Motor neuron (in vitro differentiated cells): ENCODE measurements at places on chromosomes 5 and 9.
A peak's percentile ranks its signal among the peaks of the same experiment; 100 is the strongest.

DNA sequence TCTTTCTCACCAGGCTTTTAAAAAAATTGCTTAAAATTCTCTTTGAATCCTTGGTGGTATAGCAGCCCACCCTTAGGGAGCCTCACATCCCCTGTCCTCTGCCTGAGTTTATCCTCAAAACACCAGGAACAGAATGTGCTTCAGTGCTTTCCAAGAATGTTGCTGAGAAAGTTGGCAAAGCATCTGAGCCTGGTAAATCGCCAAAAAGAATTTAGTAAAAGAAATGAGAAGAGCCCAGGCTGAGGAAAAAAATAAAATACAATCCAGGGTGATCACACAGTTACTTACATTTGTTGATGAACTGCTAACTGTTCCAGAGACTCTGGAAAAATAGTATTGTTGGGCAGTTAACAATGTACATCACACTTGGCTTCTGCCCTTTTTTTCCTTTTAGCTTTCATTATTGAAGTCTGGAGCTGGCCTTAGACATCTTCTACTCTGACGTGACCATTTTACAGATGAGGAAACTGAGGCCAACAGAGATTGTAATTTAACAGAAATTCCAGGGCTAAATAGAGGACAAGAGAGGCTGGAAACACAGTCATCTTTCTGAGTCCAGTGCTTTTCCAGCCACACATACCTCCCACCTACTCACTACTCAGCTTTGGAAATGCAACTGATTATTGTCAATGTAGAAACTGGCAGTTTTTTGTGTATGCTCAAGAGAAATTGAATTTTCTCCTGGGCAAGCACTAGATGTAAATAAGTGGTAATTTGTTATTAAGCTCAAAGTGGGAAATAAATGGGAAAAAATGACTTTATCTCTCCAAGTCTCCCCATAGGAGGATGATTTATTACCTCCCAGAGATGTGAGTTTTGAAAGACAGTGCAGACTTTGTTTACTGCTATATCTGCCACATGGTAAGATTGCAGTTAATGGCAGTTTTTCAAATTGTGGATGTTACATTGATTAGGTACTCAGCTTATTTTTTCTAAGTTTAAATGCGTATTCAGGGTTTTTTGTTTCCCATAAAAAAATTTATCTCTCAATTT lies 86.7 kb upstream of the ALDH1A1 start:
- no peak for ATAC-seq

DNA sequence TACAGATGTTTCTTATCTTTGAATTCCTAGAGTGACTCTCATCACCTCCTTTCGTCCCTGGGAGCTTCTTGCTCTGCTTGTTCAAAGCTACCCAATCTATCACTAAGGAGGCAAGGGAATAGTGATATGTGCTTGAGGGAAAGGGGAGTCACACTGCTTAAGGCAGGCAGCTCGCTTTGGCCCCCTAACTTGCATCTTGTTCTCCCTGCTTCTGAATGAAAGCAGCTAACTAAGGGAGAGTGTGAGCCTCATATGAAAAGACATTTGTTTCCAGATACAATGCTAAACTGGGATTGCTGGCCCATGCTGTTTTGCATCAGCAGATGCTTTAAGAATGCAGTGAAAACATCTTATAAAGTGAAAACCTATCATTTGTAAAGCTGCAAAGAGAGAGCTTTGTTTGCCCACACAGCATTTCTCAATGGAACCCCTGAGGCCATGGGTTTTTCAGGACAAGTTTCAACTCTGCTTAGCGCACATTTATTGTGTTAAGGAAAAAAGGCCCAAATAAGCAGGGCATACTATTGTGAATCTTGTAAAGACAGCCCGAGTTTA lies 367.9 kb upstream of the ADAMTSL1 start:
- ATAC-seq, result peak; percentile 35

DNA sequence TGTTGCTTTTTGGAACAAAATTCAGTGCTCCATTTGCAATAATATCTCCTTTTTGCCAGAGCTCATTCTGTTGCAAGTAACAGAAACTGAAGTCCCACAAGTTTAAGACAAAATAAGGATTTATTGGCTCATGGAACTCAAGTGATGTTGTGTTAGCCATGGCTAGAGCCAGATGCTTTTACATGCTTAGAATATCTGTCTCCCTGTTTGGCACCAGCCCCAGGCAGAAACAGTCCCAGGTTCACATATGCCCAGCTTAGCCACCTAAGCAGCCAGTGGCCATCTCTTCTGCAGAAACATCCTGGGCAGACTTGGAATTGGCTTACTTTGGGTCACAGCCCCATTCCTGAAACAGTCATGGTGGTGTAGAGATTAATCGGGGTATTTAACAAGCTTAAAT lies 540.9 kb upstream of the SGCD start:
- ATAC-seq, result no peak

- ATAC-seq, result no peak
Observed at GRCh38 chr5:160702311-160702803, 149.7 kb downstream of the ATP10B start.

- ATAC-seq, result no peak
Observed at GRCh38 chr5:13934125-13934524, 10.4 kb downstream of the DNAH5 start.

DNA sequence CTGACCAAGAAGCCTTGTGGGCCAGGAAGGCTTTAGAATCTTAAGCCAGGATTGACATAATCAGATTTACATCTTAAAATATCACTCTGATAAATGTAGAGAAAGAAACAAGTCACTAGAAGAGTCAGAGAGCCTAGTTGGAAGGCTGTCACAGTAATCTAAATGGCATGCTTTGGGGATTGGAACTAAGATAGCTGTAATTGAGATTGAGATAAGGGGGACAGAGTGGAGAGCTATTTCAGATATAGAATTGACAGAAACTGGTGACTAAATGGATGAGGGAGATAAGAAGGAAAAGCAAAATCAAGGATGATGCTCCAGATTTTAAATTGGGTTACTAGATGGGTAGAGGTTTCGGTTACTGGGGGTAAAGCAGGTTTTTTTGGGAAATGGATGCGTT lies 100.5 kb downstream of the XRCC4 start:
- no peak for ATAC-seq

GRCh38 chr5:109656829-109657228 lies 32.9 kb upstream of the MAN2A1 start:
- no peak for ATAC-seq

GRCh38 chr5:997711-998110 lies 10.9 kb upstream of the NKD2 start:
- ATAC-seq, result no peak
